NCI-H748 treated with DMSO at 0.1 percent for 48 hours (cell line): ENCODE measurements at places on chromosomes 1 and 21.

GRCh38 chr1:5394111-5394510, 598.1 kb downstream of the NPHP4 start:
- no peak for DNase-seq

GRCh38 chr1:242184955-242185354, 186.1 kb upstream of the MAP1LC3C start:
- DNase-seq, result no peak

GRCh38 chr1:230379928-230380327, 46.2 kb downstream of the PGBD5 start:
- DNase-seq, result no peak

DNA sequence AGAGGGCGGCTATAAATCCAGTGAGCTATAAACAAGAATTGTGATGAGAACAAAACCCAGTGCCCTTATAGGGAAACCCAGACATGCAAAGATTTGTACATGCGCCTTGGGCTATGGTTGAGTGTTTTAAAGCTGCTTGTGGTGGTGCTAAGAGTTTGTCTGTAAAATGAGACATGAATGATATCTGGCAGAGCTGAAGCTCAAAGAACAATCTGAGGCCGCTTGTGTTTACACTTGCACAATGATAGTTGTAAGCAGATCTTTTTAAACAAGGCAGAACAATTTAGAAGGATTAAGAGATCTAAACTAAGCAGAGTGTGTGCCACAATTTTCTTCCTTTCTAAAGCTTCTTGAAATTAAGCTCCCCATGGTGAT, 80.4 kb upstream of the ADAMTS5 start:
- no peak for DNase-seq

- DNase-seq, result no peak
Measured at GRCh38 chr1:243396876-243397275, 141.0 kb downstream of the SDCCAG8 start.

GRCh38 chr1:154955039-154955717, 721 bp downstream of the PBXIP1 start:
- peak; percentile 56 for DNase-seq

GRCh38 chr1:212539737-212540430, 68.7 kb upstream of the ATF3 start:
- no peak for DNase-seq

- no peak for DNase-seq
Measured at GRCh38 chr1:215181518-215181917, 99.0 kb downstream of the KCNK2 start.

DNA sequence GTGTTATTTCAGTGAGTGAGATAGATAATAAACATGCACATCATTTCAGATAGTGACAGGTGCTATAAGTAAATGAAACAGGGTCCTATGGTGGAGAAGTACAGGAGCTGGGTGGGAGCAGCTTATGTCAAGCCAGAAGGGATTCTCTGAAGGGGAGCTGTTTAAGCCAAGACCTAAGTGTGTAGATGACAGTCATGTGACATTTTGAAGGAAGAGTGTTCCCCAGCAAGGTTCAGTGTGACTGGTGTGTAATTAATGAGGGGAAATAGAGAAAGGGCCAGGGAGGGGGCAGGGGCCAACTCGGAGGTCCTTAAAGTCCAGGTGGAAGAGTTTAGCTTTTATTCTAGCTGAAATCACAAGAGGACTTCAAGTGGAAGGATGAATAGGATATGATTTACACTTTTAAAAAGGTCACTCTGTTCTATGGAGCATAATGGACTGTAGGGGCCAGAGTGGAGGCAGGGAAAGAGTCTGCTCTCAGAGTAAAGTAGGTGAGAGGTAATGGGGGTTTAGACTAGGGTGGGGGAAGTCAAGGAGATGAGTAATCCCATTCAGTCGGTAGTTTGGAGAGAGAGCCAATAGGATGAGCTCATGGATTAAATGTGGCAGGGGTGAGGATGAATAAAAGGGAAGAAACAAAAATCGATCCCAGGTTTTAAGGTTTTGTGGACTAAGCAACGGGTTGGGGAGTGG, 243.1 kb downstream of the CACNA1E start:
- DNase-seq, result no peak

DNA sequence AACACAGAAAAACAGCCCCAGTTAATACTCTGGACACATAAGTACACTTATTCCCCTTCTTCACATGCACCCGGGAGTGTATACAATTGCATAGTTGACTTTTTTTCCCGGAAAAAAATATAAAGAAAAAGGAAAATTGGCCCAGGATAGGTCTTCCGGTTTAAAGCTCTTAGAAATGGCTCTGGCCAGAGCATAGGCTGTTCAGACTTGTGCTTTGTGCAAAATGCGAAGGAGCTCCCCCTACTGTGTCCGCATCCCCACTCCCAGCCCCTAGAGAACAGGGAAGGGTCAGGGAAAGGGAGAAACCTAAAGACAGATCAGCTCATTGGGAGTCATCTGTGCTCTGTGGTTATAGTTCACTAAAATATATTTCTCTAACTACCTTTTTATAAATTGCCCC, 5.5 kb upstream of the MTMR11 start:
- DNase-seq, result no peak

GRCh38 chr1:41383094-41383852, 22.0 kb downstream of the FOXO6 start:
- DNase-seq, result no peak

- DNase-seq, result no peak
Measured at GRCh38 chr1:223834660-223835263, 11.0 kb downstream of the TP53BP2 start.

GRCh38 chr1:32447469-32448185, 17.2 kb upstream of the ZBTB8B start:
- DNase-seq, result no peak

DNA sequence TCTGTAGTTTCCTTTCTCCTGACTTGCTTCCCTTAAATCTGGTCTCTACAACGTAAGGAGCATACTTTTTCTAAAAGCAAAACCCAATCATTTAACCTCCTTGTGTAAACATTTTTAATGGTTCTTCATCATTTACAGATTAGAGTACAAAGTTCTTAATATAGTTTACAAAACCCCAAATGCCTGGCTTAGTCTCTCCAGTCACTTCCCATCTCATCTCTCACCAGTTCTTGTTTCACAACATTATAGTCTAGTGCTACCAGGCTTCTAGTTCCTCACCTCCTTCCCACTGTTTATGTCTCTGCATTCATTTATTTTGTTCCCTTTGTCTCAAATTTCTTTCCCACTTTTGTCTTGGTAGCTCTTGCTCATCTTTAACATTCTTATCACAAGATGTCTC, 168.4 kb downstream of the FASLG start:
- no peak for DNase-seq

GRCh38 chr1:162599451-162599850, 32.8 kb upstream of the DDR2 start:
- no peak for DNase-seq

DNA sequence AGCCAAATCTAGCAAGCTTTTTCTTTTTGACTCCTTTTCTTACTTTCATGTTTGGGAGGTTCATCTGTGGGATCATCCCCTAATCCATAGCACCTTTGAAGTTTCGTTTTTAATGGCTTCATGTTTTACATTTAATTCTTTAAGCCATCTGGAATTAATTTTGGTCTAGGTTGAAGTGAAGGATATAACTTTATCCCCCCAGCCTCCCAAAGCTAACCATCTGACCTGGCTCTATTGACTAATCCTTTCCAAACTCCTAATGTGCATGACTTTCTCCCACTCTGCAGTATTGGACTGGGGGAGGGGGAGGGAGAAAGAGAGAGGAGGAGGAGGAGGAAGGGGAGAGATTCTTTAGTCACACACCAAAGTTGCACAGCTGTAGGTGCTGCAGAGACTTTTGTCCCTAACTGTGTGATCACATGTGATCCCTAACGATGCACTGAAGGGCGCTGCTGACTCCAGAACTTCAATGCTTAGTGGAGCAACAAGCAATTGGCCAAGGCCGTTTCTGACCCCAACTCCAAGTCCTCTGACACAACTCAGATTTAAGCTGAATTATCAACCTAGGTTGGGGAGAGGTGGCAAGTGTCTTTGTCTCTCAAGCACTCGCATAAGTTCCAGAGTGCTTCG, 191.6 kb downstream of the HUNK start:
- no peak for DNase-seq

- no peak for DNase-seq
Measured at GRCh38 chr1:55127827-55128343, 87.3 kb downstream of the USP24 start.

- DNase-seq, result no peak
Measured at GRCh38 chr1:19514391-19514831, 29.1 kb upstream of the CAPZB start.
